ENCODE measurements at places on chromosomes 1 and 21. TPM values are rescaled to one million over a fixed set of nuclear protein-coding genes. Genes with fewer than 3 reads are reported as not detected.

DNA sequence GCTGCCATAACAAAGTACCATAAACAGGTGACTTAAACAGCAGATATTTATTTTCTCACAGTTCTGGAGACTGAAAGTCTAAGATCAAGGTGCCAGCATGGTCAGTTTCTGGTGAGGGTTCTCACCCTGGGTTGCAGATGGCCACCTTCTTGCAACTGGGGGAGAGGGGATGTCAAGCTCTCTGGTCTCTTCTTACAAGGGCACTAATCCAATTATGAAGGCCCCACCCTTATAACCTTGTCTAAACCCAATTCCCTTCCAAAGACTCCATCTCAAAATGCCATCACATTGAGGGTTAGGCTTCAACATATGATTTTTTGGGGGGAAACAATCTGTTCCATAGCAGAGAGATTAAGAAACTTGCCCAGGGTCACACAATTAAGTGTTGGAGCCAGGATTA is 24.8 kb upstream of the ANGPTL3 start:
- DNase-seq: no peak

DNA sequence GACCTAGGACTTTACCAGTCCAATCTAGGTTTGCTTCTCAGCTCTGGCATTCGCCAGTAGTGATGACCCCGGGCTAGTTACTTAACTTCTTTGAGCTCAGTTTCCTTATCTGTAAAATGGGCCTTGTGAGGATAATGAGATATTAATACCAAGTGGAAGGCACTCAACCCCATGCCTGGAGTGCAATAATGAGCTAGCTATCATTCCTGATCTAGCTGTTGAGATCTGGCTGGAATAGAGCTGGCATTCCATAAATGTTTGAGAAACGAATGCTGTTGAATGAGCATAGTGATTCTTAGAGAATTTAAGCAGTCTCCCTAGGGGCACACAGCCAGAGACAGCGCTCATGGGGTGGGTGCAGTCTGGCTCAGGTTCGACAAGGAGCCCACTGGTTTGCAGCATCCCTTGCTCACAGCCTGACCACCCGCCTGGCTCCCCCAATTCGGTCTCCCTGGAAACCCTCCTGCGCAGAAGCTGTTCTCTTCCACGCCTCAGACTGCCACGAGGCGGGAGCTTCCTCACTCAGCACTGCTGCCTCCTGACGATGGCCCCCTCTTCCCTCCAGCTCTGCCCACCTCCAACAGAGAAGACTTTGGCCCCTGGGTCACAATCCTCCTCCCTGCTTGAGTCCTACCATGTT is 32.5 kb downstream of the DHCR24 start:
- no peak for DNase-seq

- DNase-seq: no peak
Observed at GRCh38 chr1:29931477-29932175, 695.3 kb downstream of the PTPRU start.

GRCh38 chr1:181083842-181084605 is 4.5 kb upstream of the IER5 start:
- DNase-seq: peak; percentile 58

DNA sequence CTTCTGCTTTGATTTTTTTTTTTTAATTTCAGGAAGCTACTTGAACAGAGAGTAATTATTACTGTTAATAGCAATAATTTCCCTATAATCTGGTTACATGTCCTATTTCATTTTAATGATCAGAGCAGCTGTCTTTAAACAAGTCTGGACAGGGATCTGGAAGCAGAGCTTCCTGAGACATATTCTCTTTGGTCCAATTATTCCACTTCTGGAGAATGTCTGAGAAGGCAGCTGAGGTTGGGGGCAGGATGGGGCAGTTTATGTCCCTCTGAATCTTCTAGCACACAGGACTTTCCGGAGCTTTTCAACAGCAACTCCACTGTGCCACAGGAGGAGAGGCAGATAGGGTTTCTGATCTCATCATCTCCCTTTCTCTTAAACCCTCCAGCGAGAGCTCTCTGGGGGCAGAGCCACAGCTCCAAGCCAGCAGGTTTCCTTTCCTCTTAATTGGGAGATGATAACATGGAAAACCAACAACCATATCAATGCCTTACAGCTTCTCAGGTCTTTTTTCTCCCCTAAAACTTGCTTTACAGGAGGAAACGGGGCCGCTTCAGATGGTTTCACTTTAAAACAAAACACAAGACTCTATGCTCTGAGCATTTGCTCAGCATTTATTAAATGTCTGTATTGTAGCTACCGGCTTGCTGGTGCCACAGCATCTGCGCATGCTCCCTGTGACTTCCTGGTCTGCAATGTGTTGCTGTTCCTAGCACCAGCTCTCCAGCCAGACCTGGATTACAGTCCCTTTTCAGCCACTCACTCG is 425.7 kb upstream of the USP24 start:
- DNase-seq: no peak

GRCh38 chr1:232045139-232045994 is 418.8 kb downstream of the DISC1 start:
- no peak for DNase-seq

DNA sequence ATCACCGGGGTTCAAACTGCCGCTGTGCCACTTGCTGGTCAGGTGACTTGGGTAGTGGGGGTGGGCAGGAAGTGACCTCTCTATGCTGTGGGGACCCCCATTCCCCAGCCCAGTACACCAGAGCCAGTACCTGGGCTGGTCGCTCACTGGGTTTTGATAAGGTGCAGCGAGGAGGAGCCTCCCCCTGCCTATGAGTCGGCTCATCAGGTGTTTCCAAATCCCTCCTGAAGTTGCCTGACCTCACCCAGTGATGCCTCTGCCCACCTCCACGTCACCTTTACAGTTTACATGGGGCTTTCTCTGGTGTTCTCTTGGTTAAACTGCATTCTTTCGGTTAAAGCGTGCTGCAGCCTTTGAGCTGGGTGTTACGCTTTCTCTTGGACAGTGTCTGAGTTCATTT is 58.2 kb downstream of the ARHGEF10L start:
- DNase-seq: no peak

DNA sequence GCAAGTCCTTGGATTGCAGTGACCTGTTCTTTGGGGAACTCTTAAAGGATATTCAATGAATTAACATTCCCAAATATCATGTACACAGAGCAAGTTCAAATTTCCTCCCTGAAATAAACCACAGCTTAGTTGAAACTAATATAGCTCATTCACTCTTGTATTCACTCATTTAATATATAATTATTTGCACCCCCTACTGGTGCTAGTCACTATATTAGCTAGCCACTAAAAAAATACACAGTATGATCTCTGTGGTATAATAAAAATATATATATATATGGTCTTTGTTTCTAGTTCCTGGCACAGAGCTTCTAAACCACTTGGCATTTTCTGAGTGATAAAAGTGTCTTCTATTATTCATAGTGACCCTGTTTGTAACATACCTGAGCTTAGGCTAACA is 177.3 kb upstream of the LYPLAL1 start:
- no peak for DNase-seq

- no peak for DNase-seq
Observed at GRCh38 chr1:33047839-33048305, 11.2 kb upstream of the AK2 start.

- no peak for DNase-seq
Observed at GRCh38 chr1:223405507-223405906, 12.3 kb downstream of the CCDC185 start.

DNA sequence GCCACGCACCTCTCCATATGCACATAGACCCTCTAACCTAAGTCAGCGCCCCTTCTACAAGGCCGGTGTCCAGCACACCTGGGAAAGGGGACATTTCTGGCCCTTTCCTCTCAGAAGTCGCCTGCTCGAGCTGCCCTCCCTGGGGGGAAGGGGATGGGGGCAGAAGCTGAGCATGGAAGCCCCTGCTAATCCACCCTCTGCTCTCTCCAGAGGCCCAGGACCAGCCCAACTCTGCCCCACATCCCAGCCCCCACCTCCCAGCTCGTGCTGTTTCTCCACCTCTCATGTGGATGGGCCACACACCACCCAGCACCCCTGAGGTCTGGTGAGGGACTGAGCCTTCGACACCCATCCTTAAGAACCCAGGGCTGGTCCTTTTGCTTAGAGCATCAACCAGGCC is 14.8 kb downstream of the TNFRSF1B start:
- no peak for DNase-seq

- DNase-seq: no peak
Observed at GRCh38 chr1:201268604-201269151, 14.6 kb upstream of the PKP1 start.

GRCh38 chr1:67814121-67814772 is 19.0 kb downstream of the GNG12 start:
- DNase-seq: no peak

DNA sequence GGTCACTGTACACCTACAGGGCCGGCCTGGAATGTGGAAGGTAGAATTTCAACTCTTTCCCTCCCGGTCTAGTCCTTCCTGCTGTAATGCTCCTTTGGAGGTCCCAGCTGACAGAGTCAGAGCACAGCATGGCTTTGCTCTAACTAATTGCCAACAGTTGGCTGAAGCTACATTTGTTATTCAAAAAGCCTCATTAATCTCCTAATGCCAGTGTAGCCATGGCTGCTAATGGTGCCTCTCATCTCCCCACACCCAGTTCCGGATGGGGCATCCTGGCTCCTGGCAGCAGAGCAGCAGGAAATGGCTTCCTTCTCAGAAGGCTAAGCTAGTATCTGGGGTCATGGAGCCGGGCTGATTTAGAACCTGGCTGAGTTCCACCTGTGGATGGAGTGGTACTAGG is 18.7 kb upstream of the CAMK1G start:
- DNase-seq: no peak

GRCh38 chr1:172134087-172134731 is 286.3 kb upstream of the C1orf105 start:
- no peak for DNase-seq

DNA sequence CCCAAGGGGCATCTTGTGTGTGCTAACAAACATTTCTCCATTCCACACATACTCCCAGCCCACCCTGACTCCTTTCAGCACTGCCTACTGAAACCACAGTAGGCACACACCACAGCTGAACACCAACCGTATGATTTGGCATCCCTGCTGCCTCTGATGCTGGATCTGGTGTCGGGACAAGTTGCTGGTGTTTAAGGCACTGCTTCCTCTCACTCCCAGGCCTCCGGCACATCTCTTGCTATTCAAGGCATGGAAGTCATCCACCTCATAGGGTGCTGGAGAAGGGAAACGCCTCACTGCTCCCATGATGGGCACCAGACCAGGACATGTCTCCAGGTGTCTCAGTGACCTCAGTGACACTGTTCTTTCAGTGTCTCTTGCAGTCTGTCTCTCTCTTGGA is 2.4 kb upstream of the ITLN2 start:
- no peak for DNase-seq

GRCh38 chr21:18041012-18041411 is 203.6 kb upstream of the CHODL start:
- DNase-seq: no peak

DNA sequence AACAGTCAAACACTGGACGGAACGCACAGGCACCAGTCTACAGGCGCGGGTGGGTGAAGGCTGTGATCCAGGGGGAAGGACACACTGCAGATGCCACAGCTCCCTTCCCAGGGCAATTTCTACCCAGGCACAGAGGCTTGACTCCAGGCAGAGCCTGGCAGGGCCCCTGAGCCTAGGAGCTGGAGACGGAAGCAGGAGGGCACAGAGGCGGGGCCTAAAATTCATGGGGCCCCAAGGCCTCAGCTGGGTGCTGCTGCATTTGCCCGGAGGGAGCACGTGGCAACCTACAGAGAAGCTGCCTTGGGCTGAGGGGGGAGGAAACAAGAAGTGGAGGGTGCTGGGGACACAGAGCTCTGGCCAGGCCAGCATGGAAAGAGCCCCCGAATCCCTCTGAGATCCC is 41.2 kb downstream of the UBE2G2 start:
- DNase-seq: no peak

GRCh38 chr21:42613756-42614155 is 39.7 kb upstream of the PDE9A start:
- no peak for DNase-seq

- DNase-seq: no peak
Observed at GRCh38 chr1:41716188-41717130, 202.3 kb downstream of the HIVEP3 start.

- no peak for DNase-seq
Observed at GRCh38 chr1:172801771-172802322, 142.9 kb downstream of the FASLG start.

GRCh38 chr1:193115629-193116227 is 6.1 kb upstream of the CDC73 start:
- DNase-seq: no peak

DNA sequence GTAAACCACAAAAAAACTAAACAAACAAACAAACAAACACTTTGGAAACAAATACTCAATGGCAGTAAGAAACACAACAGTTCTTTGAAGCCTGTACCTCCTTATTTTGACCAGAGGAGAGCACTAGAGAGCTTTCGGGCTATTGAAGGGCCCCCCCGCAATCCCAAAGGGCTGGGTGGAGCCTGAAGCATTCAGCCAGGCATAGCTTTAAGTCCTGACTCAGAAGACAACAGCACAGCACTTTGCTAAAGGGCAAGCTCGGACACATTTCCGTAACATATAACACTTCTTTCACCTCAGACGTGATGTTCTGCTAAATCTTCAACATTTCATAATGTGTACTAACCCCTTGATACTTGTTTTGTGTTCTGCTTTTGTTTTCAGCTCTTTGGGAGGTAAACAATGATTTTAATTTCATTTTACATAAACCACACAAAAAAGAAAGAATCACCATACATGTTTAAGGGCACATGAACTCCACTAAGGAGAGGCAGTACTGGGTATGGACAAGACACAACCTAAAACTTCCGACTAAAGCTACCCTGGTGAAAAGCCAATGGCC is 9.7 kb upstream of the SHCBP1L start:
- DNase-seq: no peak

- no peak for DNase-seq
Observed at GRCh38 chr1:173017792-173018191, 32.9 kb downstream of the TNFSF18 start.

- no peak for DNase-seq
Observed at GRCh38 chr21:26715878-26716506, 129.2 kb downstream of the ADAMTS1 start.

Gene MMP23B
- total RNA-seq: 6.1 TPM

Gene CRYZ
- 19.1 TPM for total RNA-seq

Gene TRIM46
- total RNA-seq: 4.1 TPM

Gene FMOD
- total RNA-seq: not detected

Gene CCDC185
- total RNA-seq: not detected

Gene GPR153
- total RNA-seq: 1.3 TPM

Gene KDF1
- 3.5 TPM for total RNA-seq

Gene IGSF8
- 71.5 TPM for total RNA-seq

Gene CSF1
- total RNA-seq: 0.44 TPM

Gene AMY1B
- not detected for total RNA-seq

Gene ELAPOR1
- total RNA-seq: 7.0 TPM
